ENCODE measurements at places on chromosomes 3 and 15.

- DNase-seq = no peak
Measured at GRCh38 chr3:193730511-193730910, 137.5 kb downstream of the OPA1 start.

GRCh38 chr3:13236557-13237173 is 163.4 kb upstream of the IQSEC1 start:
- no peak for DNase-seq

- DNase-seq = no peak
Measured at GRCh38 chr15:45529613-45530012, 7.1 kb upstream of the SLC30A4 start.

DNA sequence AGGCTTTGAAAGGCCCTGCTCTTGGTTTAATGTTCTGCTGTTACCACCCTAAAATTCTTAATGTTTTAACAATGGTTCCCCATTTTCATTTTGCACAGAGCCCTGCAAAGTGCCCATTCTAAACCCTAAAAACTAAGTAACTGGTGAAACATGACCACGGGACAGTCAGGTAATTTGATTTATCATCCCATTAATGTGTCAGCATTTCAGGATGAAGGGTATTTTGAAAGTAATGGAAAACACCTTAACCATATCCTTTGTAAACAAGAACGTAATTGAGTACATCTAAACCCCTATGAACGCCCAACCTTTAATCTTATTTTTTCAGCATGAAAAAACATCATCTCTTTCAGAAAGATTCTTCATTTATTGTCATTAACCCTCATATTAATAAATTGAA is 164.9 kb upstream of the IL12A start:
- no peak for DNase-seq

- DNase-seq = no peak
Measured at GRCh38 chr3:46851364-46852333, 11.6 kb downstream of the MYL3 start.

- DNase-seq = no peak
Measured at GRCh38 chr15:54659646-54660045, 537.1 kb downstream of the RSL24D1 start.

DNA sequence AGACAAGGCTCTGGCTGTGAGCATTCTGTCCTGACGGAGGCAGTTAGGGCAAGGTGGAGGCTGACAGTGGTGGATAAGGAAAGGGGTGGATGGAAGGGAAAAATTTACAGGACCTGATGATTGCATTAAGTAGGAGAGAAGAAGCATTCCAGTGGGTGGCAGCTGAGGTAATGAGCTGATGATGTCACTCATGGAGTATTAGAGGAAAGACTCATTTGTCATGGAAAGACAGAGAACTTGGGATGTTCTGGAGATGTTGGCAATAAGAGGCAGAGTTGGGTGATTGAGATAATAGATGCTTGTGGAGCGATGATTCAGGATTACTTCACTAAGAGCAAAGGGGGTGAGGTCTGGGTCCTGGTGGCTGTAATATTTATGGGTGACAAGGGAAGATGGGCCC is 63.6 kb upstream of the SCN5A start:
- no peak for DNase-seq

GRCh38 chr3:196569003-196569516 is 600 bp downstream of the FBXO45 start:
- DNase-seq = peak; percentile 17

GRCh38 chr15:64279131-64279530 is 76.8 kb downstream of the CSNK1G1 start:
- no peak for DNase-seq

DNA sequence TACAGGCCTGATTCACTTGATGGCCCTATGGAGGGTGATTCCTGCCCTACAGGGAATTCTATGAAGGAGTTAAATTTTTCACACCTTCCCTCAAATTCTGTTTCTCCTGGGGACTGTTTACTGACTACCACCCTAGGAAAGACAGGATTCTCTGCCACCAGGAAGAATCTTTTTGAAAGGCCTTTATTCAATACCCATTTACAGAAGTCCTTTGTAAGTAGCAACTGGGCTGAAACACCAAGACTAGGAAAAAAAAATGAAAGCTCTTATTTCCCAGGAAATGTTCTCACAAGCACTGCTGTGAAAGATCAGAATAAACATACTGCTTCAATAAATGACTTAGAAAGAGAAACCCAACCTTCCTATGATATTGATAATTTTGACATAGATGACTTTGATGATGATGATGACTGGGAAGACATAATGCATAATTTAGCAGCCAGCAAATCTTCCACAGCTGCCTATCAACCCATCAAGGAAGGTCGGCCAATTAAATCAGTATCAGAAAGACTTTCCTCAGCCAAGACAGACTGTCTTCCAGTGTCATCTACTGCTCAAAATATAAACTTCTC is 43.6 kb downstream of the BLM start:
- peak; percentile 83 for DNase-seq

DNA sequence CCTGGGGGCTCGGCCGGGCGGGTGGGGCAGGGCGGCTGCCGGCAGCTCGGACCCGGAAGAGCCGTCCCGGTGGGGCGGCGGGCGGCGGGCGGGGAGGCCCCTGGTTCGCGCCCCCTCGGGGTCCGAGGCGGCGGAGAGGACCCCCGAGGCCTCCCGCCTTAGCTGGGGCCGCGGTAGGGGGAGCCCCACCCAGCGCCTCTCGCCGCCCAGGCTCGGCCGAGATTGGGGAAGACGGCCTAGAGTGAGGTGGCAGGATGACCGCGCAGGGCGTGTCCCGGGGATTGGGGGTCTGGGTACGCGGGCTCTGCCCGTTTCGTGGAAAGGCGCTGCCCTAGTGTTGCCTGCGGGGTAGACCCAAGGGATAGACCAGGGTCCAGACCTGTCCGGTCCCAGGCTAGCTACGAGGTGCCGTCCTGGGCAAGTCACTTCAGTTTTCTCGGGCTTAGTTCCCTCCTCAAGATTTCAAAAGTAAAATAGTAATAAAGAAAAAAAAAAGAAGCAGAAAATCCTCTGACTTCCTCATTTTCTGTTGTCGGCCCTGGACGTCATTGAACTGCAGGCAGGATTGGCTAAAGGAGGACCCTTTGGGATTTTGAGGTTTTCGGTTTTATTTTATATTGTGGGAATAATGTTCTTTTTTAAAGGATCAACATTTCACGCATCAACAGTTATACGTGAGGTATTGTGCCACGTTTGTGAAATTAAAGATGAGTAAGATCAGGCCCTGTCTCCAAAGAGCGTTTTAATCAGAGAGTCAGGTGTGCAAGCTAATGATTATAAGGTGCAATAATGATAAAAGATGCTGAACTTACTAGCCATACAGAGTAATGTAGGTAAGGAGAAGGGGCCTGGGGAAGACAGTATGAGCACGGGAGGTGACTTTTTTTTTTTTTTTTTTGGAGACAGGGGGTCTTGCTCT is 679 bp downstream of the IQGAP1 start:
- DNase-seq = no peak

DNA sequence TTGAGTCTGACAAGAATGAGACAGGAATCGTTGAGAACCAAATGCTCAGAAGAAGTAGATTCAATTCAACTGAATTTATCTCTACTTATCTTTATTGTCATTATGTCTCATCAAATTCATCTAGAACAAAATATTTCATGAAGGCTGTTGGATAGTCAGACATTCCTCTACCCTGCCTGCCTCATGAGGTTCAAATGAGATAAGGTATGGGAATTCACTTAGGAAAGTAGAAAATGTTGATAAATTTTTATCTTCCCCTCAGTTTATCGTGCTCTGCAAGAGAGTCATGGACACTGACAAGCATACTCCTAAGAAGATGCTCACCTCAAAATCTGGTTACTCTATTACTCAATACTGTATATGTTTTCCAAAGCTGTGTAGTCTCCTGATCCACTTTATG is 149.7 kb upstream of the CDIN1 start:
- no peak for DNase-seq

DNA sequence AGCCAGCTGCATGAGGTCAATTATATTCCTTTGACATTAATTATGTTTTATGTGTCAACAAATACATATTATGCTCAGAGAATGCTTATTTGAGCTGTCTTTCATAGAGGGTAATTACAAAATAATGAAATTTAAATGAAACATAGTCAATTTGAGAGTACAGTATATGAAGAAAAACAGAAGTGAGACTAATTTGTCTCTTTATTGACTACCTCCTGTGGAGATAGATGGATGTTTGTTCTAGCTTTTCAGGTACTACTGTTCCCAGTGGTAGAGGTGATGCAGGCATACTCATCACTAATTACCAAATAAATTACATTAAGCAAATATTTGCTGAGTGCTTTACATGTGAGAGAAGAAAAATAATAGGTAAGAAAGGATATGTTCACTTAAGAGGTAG is 1129.6 kb downstream of the OTOL1 start:
- DNase-seq = no peak
